ENCODE measurements at places on chromosomes 1 and 21.

- no peak for DNase-seq
Observed at GRCh38 chr1:110607536-110608230, 1.5 kb upstream of the KCNA2 start.

GRCh38 chr1:234271243-234271606 lies 102.0 kb upstream of the COA6 start:
- DNase-seq, result no peak

DNA sequence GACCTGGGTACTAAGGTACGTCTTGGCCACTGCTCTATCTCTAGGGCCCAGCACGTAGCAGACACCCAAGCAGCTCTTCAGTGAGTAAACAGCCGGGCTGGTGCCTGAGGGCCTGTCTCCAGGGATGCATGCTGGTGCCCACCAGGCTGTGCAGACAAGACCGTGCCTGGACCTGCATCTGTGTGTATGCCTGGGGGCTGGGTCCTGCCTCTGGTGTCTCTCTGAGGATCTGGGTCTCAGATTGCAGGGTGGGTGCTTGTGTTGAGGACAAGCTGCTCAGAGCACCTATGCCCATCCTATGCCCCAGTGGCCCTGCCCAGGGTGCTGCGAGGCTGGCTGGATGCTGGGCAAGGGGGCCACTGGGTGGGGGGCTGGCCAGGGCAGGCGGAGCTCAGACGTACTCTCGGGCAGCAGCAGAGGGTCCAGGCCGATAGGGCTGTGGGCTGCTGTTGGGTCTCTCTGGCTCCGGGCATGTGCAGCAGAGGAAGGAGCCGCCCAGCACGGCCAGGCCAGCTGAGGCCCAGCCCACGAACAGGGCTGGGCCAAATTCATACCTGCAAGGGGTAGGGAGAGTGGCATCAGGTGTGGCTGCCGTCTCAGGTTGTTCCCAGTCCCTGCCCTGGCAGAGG lies 4.4 kb downstream of the CLDN19 start:
- no peak for DNase-seq

GRCh38 chr1:195867638-195868037 lies 740.6 kb downstream of the KCNT2 start:
- DNase-seq, result no peak

DNA sequence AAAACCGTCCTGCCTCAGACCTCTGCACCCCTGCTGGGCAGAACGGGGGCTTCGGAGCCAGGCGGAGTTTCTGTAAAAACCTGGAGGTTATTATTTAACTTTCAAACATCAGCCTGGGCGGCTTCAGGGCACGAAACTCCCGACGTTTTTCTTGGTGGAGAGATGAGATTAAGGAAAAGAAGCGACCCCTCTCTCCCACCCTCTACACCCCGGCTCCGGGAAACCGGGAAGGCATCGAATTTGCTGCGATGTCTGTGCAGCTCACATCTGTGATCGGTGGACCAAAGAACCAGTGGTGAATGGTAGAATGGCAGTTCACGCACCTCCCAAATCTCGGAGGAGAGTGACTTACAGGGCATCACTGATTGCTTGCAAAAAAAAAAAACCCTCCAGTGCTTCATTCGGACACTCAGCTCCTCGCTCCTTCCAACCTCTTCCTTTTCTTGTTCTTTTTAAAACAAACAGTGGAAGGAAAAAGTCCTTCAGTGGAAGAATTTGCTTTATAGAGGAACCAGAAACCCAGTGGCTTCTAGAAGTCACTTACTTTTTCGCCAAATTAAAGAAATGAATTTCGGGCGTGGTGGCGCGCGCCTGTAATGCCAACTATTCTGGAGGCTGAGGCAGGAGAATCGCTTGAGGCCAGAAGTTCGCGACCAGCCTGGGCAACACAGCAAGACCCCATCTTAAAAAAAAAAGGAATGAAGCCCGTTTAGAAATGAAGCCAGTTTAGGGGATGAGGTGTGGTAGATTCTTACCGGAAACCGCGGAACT lies 884 bp downstream of the PHACTR4 start:
- DNase-seq, result no peak

DNA sequence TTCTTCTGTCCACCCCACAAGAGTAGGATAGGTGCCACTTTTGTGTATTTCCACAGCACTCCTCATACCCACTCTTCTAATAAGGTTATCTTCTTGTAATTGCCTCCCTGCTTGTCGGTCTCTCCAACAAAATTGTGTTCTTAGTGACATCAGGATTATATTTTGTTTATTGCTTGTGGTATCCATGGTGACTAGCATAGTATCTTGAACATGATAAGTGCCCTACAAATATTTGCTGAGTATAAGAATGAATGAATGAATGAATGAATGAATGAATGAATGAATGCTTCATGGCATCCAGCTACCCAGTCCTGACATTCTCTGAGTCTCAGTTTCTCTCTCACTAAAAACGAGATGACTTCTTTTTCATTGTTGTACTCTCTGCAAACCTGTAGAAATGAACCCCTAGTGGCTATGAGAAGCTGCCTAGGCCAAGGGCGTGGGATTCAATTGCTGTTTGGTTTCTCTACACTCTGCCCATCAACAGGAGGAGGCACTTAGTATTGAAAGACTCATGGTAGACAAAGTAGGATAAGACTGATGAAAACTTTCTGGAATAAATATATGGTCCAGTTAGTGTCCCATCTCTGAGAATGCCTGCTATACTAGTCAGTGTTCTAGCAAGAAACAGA lies 121.0 kb downstream of the TMEM53 start:
- DNase-seq, result no peak

GRCh38 chr1:44640200-44640853 lies 34.0 kb downstream of the TMEM53 start:
- DNase-seq, result no peak

DNA sequence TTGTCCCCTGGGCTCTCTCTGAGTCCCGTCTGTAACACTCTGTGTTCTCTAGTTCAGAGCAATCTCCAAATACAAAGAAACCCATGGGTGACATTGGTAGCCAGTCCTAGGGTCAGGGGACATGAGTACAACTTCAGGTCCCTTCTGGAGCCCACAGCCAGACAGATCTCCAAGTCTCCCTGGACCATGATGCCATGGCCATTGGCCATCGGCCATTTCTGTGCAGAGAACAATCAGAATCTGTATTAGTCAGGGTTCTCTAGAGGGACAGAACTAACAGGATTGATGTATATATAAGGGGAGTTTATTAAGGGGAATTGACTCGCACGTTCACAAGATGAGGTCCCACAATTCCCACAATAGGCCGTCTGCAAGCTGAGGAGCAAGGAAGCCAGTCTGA lies 106.9 kb downstream of the AJAP1 start:
- DNase-seq, result no peak

DNA sequence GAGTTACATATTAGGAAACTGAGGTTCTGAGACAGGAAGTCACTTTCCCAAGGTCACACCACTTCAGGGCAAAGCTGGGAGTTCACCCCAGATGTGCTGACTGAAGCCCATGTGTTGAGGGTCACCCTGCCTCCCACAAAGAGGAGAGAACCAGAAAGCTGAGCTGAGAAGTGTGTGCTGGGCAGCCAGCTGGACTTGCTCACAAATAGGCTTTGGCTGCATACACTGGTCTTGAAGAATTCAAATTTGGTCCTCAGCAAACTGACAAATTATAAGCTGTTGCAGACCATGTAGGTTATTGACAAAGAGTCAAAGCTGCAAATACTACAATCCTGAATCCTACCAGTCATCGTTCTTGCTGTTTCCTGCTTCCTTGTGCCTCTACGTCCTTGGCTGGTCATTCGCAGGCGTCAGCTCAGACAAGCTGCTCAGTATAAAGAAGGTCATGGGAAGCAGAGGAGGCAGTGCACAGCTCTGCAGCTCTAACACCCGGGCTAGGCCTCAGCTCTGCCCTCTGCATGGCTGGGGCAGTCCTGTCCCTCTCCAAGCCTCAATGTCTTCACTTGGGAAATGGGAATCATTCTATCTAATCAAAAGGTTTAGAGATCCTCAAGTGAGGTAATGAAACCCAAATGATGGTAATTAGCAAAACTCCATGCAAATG lies 40.0 kb downstream of the CDCP2 start:
- DNase-seq, result no peak

All from type B pancreatic cell (in vitro differentiated cells).